HL-60 (cell line): ENCODE measurements at places on chromosomes 3 and 15.
A peak's percentile ranks its signal among the peaks of the same experiment; 100 is the strongest.

GRCh38 chr3:136631424-136631823, 120.8 kb downstream of the STAG1 start:
- DNase-seq = no peak

GRCh38 chr3:113607219-113607596, 74.9 kb downstream of the SIDT1 start:
- no peak for DNase-seq

GRCh38 chr3:143811602-143812001, 36.7 kb downstream of the SLC9A9 start:
- DNase-seq = no peak

DNA sequence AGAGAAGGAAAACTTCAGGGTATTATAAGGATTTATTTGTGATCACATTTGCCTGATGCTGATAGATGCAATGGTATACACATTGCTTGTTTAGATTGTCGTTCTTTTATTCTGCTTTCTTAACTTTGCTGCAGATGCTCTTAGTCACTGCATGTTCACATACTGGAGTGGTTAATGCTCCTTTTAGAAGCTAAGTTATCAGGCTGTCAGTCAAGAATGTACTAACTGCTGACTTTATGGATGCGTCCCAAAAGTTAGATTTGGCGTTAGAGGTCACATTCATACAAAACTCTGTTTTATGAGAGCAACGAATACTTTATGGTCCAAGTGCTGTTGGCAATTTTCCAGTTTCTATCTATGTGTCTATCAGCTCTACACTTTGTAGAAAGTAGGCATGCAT, 160.7 kb downstream of the BBX start:
- no peak for DNase-seq

DNA sequence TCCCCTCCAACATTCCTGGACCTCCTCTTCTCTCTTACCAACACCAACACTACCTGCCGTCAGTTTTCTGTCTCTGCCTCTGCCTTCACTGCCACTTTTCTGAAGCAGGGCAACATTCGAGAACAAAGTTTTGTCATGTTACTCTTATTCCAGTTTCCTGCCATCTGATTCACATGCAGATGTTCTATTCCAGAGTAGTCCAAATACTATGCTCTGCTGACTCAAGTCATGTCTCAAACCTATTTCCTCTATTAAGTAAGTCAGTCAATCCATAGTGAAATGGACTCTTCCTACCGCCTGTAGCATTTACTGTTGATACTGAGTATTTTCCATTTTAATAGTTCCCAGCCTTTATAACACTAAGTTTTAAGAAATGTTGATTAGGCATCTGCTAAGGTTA, 43.4 kb downstream of the ESYT3 start:
- no peak for DNase-seq

DNA sequence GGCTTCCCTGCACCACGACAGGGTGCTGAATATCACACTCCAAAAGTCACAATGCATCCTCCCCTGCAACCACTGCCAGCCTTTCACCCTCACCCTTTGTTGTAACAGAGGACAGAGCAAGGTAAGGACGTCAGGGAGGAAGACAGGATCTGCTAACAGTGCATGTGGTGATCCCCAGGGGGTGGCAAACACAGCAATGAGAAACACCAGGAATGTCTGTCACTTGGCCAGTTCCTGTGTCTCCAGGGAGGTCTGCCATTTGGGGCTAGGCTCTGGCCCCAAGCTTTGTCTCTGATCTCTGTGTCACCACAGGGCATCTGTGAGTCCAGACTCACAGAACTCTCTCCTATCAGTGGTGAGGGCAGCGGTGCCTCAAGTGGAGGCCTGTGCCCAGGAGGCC, 54.3 kb upstream of the SLC24A5 start:
- DNase-seq = no peak

DNA sequence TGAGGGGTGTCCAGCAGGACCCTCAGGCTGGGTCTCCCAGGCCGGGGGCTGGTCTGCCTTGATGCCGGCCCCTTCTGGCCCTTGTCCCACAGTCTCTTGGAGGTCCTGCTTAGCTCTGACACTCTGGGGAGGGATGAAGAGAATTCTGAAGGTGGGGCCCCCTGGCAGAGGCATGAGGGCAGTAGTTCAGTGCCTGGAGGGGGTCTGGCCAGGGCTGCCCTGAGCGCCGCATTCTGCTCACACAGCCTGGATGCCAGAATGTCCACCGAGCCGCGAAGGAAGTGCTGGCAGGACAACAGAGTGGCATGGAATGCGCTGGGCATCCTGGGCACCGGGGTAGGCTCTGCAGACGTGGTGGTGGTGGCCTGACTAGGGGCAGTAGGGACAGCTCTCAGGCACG, 55.5 kb downstream of the SMAD6 start:
- DNase-seq = no peak

GRCh38 chr3:46928282-46928681, 48.3 kb downstream of the CCDC12 start:
- DNase-seq = peak; percentile 79

DNA sequence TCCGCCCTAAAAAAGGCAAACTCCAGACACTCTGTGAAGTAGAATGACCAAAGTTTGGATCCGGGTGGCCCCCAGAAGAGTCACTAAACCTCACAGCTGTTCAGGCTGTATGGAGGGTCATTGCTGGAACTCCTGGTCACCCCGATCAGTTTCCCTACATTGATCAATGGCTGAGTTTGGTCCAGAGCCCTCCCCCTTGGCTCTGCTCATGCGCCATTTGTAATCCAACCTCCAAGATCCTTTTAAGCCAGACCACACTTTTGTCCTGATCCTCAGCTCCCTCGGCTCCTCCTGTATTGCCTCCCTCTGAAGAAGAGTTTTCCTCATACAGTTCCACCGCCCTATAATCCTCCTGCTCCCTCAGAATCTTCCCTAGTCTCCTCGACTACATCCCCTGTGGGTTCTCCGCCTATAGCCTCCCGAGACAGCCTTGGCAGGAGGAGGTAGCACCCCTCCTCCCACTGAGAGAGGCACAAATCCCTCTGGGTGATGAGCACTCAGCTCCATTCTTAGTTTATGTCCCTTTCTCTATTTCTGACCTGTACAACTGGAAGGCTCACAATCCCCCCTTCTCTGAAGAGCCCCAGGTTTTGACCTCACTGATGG, 42.2 kb downstream of the ZBTB11 start:
- DNase-seq = no peak

- no peak for DNase-seq
Observed at GRCh38 chr3:99730870-99731269, 86.8 kb upstream of the CMSS1 start.

DNA sequence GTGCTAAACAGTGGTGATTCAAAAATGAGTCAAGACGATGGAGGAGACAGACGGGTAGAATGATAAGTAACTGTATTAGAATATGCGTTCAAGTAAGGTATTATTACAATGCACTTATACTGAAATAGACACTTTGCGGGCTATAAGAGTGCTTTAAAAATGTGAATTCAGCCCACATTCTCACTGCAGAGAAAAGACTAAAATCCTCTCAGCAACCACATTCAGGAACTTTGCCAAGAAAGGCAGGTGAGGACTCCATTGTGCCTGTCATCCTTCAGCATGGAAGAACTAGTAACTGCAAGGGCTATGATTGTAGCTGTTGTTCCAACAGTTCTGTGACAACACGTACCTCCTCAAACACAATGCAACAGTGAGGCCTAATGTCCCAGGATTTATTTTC, 272.0 kb downstream of the RORA start:
- DNase-seq = no peak
